Tibial artery (tissue), 4 donors: ENCODE measurements at places on chromosomes 2 and 18.

- DNase-seq = peak; percentile 58
Measured at GRCh38 chr18:79853303-79853992, 55.7 kb downstream of the KCNG2 start.

GRCh38 chr2:205324355-205324754, 357.9 kb upstream of the NRP2 start:
- DNase-seq = no peak

DNA sequence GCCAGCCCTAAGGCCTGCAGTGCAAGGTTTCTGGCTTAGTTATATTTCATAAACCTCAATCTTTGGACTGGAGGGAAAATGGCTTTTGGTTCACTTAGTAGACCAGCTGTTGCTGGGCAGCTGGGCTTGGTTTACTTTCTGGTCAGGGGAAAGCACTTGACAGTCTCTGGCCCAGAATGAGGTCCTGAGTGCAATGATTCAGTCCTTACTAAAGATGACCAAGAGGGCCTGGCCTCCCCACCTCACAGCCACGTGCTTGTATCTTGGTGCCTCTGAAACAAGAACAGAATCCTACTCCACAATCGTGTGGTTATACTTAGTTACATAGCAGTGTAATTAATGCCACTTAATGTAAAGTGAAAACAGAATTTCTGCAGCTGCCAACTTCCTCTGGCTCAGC, 325.5 kb upstream of the MEIS1 start:
- no peak for DNase-seq

GRCh38 chr2:185894223-185894622, 155.6 kb downstream of the FSIP2 start:
- DNase-seq = no peak

- no peak for DNase-seq
Measured at GRCh38 chr18:68839701-68840100, 41.8 kb downstream of the CCDC102B start.

DNA sequence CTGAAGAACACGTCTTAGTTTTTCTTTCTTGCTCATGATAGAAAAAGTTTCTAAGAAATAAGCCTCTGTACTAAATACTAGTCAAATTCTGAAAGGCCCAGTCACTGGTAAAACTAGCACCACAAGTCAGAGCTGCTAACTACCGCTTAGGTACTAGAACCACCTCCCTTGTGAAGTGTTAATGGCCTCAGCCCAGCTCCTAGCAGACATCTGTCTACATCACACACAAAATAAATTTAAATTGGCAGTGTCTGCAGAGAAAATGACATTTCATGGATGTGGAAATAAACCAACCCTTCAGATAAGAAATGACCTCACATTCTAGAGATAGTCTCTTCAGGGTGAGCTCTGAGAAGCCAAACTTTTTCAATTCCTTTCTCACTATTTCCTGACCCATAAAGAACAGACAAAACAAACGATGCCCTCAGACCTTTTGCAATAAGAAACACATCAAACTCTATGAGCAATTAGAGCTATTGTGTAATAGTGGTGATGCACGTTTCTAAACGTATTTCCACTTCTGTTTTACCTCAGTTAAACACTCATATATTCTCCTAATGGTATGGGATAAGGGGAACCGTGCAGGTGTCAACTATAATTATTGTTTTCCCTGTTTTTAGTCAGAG, 70.3 kb upstream of the DSG1 start:
- DNase-seq = no peak

- no peak for DNase-seq
Measured at GRCh38 chr18:49247781-49248180, 212.7 kb downstream of the DYM start.

- DNase-seq = no peak
Measured at GRCh38 chr2:207771421-207771820, 1.7 kb upstream of the FZD5 start.

GRCh38 chr2:198571393-198571792, 767.0 kb downstream of the PLCL1 start:
- DNase-seq = no peak

GRCh38 chr2:189362283-189362682, 79.0 kb upstream of the WDR75 start:
- DNase-seq = no peak

DNA sequence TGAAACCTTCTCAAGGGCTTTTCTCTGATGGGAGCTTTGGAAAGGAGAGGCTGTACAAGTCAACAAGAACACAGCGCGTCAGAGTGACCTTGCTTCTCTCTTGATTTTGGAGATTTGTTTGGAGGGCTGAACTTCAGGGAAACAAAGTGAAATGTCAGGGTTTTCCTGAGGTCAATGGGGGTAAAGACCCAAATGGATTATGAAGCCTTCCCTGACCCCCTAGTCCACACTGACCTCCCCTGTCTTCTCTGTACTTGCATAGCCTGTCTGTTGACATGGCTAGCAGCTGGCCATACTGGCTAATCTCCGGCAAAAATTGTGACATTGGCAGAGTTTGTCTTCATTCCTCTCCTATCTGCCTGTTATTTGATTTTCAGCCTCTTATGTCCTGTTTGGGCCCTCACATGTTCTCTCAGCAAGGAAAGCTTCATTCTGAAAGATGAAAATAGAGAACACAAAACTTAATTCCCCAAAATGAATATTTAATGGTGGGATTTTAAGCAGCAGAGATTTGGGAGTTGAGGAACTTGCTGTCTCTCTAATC, 149.3 kb upstream of the HAAO start:
- no peak for DNase-seq

DNA sequence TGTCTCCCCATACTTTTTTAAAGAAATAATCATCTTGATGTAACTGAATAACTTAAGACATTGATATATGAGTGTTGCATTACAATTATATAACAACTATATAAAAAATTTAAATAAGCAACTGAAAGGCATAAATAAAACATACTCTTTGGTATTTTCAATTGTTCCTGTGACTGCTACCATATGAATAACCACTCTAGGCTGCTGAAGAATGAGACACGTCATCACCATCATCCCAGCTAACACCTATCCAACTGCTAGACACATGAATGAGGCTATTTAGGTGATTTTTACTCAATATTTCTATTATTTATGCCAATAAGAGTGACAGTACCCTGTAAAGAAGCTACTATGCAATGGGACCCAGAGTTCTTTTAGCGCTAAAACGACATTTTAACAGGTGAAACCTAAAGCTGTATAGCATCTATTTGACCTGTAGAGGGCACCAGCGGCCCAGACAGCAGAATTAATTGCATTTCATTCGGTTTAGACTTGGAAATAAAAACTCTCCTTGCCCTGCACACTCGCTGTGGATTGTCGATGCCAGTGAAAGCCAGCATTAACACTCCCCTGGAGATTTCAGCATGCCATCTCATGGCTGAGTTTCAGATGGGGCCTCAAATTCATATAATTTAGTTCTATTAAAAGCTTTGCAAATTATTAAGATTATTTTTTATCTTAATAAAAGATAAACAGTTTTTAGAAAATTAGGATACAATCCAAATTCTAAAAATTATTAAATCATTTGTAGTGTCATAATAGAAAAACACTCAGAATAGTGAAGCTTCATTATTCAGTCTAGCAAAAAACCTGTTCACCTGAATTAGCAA, 89.4 kb upstream of the MAP2 start:
- DNase-seq = peak; percentile 65

- no peak for DNase-seq
Measured at GRCh38 chr2:36397728-36398413, 42.3 kb downstream of the CRIM1 start.

DNA sequence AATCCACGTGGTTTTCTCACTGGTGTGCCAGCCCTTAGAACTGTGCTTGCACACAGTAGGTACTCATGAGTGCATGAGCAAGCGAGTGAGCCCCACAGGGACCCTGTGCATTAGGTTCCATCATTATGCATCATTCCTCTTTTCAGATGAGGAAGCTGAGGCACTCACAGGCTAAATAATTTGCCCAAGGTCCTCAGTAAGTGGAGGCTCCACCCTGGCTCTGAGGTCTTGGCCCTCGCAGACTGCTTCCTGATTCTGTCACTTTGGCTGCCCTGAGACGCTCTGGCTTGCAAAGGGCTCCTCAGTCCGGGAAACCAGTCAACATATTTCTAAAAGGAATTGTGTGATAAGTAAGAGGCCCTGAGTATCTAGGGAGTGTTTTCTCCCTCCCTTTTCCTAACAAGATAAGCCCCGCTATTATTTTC, 71.7 kb downstream of the IL1R2 start:
- peak; percentile 91 for DNase-seq

GRCh38 chr2:24543252-24543651, 52.2 kb downstream of the NCOA1 start:
- no peak for DNase-seq

- DNase-seq = no peak
Measured at GRCh38 chr18:31102025-31102684, at the start of gene DSC2. DSC2 (minus strand) TSS chr18:31102421; CDS start chr18:31101971, 450 bp downstream.

DNA sequence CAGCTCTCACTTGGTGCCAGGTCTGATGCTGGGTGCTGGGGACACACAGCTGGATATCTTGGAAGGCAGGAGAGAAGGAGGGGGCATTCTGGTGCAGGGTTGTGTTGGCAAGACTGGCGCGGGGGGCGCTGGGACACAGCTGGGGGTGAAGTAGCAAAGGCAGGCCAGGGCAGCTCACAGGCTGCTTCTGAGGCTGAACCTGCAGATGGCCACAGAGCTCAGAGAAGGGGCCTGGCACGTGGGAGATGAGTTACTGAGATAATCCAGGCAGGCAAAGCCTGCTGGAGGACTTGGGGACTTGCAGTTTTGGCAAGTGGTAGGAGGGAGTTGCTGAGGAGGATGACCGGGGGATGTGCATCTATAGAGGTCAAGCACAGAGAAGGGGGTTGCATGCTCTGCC, 16.2 kb upstream of the DGKD start:
- no peak for DNase-seq

GRCh38 chr2:36964496-36965058, 1.8 kb downstream of the STRN start:
- no peak for DNase-seq

DNA sequence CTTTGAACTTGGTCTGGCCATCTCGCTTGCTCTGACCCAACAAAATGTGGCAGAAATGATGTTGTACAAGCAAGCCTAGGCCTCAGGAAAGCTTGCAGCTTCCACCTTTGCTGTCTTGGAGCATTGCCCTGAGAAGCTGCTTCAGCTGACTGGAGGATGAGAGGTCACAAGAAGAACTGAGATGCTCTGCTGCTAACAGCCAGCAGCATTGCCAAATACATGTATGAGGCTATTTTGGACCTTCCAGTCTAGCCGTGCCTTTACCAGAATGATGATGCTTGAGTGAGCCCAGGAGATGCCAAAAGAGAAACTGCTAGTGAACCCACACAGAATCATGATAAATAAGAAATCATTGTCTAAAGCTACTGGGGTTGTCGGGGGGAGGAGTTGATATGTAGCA, 13.2 kb upstream of the ITGAV start:
- DNase-seq = no peak

GRCh38 chr2:175931805-175932204, 70.3 kb downstream of the LNPK start:
- DNase-seq = no peak

GRCh38 chr2:63424329-63425078, 163.8 kb downstream of the WDPCP start:
- no peak for DNase-seq

GRCh38 chr2:228247335-228247734, 65.8 kb upstream of the SPHKAP start:
- no peak for DNase-seq

DNA sequence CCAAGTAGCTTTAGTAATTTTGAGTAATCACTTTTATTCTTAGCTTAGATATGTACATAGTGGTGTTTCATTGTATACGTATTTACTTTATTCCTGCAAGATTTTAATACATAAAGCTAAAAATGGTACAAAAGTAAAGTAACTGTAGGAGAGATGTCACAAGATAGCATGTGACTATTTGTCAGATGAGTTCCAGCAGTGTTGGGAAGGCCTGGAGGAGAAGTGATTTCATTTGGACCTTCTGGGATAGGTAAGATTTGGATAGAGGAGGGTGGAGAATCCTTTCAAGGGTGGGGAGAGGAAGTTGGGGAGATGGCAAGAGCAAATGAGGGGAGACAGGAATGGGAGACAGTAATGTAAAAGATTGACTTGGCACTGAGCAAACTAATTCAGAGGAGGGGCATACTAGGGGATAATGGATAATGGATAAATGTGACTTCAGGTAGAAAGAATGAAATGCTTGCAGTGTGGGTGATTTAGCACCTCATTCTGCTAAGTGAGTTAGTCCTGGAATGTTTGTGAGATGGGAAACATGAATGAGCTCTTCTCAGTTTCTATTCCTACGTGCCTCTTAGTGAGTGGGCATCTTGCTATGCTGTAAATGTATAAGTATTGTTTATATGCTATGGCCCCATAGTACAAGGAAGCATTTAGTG, 10.5 kb downstream of the WDR43 start:
- DNase-seq = no peak

- no peak for DNase-seq
Measured at GRCh38 chr18:32438173-32438572, 32.5 kb downstream of the GAREM1 start.

GRCh38 chr2:44947028-44947375, 5.5 kb downstream of the SIX3 start:
- DNase-seq = no peak

DNA sequence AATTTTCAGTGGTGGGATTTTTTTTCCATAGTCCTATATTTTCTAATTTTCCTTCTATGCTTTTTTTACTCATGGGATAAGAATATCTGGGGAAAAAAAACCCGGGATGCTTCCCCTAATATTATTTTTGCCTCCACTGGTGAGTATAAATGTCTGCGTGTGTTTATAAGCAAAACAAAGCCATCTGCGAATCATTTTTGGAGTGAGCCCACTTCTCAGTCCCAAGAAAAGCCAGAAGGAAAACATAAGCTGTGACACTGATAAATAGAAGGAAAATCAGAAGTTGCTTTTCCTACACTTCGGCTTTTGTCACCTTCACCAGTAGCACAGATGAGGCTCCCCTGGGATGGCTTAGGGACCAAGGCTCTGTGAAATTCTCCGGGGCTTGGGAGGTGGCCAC, 134.7 kb upstream of the PID1 start:
- no peak for DNase-seq

DNA sequence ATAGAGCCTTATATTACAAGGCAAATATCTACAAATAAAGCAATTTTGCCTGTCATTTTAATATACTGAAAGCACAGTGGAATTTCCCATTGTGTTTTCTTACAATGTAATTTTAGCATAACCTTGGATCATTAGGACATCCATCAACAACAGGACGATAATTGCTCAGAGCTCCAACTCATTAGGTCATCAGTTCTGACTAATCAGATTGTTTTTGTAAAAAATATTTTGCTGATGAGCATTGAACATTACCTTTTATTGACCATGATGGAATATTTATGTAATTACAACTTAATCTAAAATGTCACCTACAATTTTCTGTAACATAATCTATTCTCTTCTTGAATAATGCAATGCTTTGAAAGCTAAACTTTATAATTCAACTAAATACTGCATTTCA, 215.3 kb upstream of the DSEL start:
- no peak for DNase-seq

DNA sequence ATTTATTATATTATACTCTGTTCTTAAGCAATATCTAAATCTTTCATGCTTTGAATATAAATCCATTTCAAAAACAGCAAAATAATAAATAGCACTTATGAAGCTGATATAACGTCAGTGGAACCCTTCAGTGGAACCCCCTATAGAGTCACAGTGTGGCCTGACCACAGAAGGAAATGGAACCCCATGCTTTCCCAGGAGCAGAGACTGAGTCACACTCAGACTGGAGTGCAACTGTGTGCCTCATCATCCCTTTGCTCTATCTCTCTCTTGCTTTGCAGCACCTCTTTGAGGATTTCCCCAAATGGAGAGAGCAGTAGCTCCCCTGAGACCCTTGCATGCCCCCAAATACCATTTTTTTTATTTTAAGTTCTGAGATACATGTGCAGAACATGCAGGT, 13.1 kb downstream of the NXPH2 start:
- DNase-seq = no peak
